ENCODE measurements at places on chromosomes 1 and 21.
A peak's percentile ranks its signal among the peaks of the same experiment; 100 is the strongest.

DNA sequence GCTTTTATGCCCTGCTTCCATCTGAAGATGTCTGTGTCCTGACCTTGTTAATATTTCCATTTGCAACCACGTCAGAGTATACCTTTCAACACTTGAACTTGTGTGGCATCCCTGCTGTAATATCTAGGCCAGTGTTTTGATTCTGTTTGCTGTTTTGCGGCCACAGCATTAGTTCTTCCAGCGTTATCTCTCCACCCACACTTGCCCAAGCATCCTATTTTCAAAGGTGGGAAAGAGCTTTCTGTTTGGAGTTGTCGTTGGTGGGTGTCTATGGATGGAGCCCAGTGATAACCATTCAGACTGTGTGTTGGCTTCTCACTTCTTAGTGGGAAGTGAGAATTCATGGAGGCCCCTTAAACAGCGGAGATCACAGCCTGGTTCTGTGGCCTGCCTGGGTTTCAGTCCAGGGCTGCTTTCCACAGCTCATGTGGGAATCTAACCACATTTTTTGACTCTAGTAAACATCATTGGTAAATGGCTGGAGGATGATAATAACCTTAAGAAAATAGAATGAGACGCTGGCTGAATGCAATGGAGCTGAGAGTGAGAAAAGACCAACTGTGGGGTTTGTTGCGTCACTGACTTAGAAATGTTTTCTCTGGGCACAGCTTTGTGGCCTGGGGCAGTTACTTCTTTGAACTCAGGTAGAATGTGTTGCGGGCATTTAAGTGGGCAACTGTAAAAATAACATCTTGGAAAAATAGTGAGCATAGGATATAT lies 7.6 kb downstream of the TENT5C start:
- peak; percentile 55 for ATAC-seq

DNA sequence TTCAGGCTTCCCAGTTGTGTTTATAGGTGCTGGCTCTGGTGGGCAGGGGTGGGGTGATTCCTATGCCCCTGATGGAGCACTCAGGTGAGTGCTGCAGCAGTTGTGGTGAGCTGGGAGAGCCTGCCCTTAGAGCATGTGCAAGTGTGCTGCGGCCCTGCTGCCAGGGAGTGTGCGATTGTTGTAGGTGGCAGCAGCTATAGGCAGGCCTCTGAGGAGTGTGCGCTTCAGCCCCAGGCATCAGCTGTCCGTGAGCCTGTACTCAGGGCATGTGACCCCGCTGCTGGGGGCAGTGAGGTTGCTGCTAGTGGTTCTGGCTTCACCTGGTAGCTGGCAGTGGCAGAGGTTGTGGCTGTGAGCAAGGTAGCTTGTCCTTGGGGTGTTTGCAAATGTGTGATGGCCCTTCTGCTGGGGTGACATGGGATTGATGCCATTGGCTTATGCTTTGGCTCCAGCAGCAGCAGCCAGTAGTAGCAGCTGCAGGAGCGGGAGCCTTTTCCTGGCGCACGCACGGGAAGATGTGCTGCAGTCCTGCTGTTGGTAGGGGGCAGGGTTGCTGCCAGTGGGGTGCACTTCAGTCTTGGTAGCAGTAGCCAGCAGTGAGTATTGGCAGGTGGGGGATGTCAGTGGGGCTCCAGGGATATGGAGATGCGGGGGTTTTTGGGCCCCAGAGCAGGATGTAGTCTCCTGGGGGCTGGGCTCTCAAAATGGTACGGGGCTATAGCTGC lies 37.7 kb downstream of the SYCP1 start:
- ATAC-seq: no peak

DNA sequence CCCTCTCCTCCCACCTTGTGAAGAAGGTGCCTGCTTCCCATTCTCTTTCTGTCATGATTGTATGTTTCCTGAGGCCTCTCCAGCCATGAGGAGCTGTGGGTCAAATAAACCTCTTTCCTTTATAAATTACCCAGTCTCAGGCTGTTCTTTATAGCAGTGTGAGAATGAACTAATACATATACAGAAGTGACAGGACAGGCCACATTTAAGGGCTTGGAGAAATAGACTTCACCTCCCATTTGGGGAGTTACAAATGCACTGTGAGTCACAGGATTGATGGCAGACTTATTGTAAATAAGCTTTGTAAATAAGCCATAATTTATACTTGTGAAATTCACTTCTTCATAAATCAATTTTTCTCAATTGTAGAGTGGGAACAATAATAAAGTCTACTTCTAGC lies 543.3 kb downstream of the LRRIQ3 start:
- ATAC-seq: no peak

DNA sequence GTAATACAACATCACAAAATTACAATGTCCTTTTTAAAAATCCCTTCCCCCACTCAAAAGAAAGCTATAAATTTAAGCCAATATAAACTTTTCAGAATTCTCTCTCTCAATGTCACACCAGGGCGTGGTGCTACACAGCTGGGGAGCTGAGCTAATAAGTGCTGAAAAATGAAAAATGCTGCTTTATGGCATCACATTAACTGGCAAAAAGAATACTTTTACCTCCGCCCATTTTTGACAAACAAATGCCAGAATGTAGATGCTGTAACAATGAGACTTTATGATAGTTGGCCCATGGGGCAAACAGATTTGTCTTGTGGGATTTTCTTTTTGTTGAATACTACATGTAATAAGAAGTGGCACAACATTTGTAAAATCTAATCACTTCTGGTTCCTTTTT lies 12.7 kb upstream of the LYPLAL1 start:
- ATAC-seq: peak; percentile 79

DNA sequence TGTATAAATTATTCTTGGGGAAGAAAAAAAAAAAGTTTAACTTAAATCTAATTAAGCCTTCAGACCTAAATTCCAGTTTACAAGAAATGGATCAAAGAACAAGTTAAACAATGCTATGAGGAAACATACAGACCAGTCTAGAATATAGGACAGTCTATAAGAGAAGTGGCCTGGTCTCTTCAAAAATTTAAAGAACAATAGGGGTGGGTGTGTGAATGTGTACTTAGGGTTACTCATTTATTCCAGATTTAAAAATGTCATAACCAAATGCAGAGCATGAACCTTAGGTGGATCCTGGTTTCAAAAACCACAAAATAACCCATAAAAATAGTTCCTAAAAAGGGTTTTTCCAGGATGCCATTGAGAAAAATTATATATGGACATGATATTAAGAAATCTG lies 21.8 kb upstream of the SYNJ1 start:
- ATAC-seq: no peak

DNA sequence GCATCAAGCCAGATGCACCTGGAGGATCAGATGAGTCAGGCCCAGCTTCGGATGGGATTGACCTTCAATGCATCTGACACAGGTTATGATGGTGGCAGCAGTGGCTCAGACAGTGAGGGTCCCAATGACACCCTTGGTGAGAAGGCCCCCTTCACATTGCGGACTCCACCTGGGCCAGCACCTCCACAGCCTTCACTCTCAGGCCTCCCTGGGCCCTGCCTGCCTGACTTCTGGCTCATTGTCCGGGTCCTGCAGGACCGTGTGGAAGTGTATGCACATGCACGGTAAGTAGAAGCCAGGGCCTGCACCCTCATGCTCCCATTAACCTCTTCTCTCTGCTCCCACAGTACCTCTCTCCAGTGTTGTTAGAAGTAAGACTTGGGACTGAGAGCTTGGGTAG lies 20.8 kb downstream of the HYI start:
- no peak for ATAC-seq

DNA sequence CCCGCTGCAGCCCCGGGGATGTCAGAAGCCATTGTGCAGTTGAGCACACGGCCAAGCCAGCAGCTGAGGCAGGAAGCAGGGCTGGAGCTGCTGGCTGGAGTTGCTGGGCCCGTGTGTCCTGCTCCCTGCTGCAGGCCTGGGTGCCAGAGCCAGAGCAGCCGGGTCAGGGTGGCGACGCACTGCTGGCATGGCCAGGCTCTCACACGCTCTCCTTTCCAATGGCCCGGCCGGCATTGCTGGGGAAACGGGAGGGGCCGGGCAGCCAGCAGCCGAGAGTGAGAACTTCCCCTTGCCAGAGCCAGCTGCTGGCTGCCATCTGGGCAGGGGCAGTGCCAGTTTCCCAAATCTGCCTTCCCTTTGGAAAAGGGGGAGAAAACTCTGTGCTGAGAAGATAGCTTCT lies 82.4 kb upstream of the PROX1 start:
- ATAC-seq: no peak

GRCh38 chr1:116560704-116561490 lies 9.9 kb downstream of the CD58 start:
- ATAC-seq: no peak

DNA sequence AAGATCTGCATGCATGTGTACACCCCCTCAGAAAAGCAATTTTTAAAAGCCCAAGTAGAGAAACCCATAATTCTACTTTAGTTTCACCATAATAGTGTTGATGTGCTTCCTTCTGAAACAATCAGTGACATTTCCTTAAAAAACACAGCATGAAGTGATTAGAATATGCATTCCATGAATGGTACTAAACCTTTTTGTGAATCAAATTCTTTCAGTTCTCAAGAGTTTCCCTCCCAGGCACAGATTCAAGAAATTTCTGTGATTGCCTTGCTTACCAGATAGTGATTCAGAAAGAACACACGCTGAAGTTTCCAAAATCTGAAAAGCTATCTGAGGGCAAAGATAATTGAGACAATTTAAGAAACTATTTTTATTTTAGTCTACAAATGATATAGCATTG lies 136.4 kb upstream of the ADGRL2 start:
- no peak for ATAC-seq

GRCh38 chr1:155173478-155174323 lies at the start of gene TRIM46:
Gene TRIM46 (plus strand): TSS chr1:155173849. CDS start chr1:155173967, 118 bp downstream.
- ATAC-seq: peak; percentile 63

DNA sequence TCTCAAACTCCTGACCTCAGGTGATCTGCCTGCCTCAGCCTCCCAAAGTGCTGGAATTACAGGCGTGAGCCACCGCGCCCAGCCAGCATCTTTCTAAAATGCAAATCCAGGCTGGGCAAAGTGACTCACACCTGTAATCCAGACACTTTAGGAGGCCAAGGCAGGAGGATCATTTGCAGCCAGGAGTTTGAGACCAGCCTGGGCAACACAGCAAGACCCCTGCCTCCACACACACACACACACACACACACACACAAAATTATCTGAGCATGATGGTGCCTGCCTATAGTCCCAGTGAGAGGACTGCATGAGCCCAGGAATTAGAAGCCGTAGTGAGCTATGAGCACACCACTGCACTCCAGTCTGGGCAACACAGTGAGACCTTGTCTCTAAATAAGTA lies 16.8 kb upstream of the PABPC4 start:
- ATAC-seq: no peak

- no peak for ATAC-seq
Measured at GRCh38 chr1:159827549-159827948, 876 bp downstream of the SLAMF8 start.

- ATAC-seq: no peak
Measured at GRCh38 chr1:118999348-119000071, 11.4 kb upstream of the TBX15 start.

DNA sequence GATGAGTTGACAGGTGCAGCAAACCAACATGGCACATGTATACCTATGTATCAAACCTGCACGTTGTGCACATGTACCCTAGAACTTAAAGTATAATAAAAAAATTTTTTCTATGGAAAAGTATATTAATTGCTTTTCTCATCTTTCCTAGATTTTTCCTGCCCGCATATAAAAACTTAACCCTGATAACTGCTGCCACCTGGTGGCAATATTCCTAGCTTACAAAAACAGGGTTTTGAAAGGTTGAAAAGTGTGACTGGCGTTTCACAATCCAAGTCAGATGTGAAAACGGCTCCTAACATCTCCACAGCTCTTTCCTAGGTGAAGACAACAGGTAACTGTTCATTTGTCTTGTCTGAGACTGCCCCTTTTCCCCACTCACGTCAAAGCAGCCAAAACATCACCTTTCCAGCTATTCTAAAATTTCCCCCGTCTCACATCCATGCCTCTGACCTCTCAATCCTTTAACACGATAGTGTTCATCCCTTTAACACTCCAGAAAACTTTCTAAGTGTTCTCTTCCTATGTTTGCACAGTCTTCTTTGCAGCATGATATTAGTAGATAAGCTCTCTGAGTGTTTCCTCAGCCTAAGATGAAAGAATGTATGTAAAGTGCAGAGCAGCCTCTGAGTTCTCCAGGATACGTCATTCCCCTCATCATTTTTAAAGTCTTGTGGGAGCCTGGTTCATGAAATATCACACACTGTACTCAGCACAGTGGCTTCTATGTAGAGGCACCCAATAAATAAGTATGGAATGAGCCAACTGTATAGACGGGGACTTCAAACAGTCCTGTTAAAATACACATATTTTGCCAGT lies 27.5 kb downstream of the OVGP1 start:
- peak; percentile 42 for ATAC-seq

DNA sequence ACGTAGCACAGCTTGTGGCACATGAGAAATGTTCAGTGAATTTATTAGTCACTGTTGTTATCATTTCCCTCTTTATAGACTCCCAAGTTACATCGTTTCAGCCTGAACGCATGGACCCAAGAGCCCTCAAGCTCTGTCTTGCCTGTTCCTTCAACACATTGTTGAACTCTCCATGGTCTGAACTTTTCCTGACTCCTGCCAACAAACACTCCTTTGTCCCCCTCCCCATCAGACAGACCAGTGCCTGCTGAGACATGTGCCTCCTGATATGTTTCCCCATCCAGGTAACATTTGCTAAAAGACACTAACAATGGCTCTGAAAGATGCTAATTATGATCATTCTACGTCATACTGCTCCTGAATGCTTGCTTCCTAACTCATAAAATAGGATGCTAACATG lies 108.7 kb upstream of the NFIA start:
- ATAC-seq: no peak

- ATAC-seq: no peak
Measured at GRCh38 chr1:198623752-198624647, 14.8 kb upstream of the PTPRC start.

- no peak for ATAC-seq
Measured at GRCh38 chr1:147213271-147213670, 11.9 kb downstream of the FMO5 start.

DNA sequence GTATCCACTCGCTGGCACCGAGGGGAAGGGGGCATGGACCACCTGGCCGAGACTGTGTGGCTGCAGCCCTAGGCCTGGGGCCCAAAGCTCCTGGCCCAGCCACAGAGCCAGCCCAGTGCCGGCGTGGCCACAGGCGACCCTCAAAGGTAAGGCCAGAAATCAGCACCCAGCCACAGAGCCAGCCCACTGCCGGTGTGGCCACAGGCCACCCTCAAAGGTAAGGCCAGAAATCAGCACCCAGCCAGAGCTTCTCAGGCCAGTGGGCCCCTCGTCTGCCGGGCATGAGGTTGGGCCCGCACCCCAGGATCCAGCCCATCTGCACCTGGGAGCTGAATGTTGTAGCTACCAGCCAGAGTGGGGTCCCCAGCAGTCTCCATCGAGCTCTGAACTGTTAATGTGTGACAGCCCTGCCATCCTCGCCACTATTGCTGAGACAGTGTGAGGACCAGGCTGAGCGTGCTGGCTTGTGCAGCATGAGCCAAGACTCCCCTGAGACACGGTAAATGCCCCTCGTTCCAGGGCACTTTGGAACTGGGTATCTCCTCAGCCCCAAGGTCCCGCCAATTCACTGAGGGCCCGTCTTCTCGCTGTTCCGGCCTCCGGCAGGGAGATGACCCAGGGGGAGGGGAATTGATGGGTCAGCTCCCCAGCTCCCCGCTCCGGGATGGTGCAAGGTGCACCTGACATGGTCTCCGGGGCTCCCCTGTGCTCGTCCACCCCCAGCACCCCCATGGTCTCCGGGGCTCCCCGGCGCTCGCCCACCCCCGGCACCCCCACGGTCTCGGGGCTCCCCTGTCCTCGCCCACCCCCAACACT lies 4.7 kb upstream of the FTCD start:
- ATAC-seq: no peak
